Erythroblast (primary cell): ENCODE measurements at places on chromosomes 3 and 15.

GRCh38 chr15:70236341-70237086, 138.8 kb upstream of the TLE3 start:
- DNase-seq: no peak

- DNase-seq: no peak
These were observed 297.5 kb upstream of the STT3B start for GRCh38 chr3:31235062-31235700.

GRCh38 chr3:30077746-30078145, 528.7 kb upstream of the TGFBR2 start:
- DNase-seq: no peak

- no peak for DNase-seq
These were observed 71.8 kb upstream of the NDN start for GRCh38 chr15:23758891-23759290.
